ENCODE measurements at places on chromosomes 7 and 10. TPM values are rescaled to one million over a fixed set of nuclear protein-coding genes. Genes with fewer than 3 reads are reported as not detected.

DNA sequence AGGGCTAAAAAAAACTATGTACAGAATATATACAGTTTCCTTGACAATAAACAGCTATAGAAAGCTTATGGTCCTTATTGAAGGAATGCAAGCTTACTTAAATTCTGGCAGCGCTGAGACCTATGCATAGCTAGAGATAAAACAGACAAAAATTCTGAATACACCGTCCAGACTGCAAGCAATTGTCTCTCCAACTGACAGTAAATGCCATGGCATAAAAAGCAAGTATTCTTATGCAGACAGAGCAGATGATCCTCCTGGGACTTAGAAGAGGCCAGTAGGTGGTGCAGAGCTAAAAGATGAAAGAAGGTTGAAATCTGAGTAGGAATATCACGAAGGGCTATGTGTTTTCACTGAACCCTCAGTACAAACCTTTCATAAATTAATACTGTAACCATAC is 157.0 kb upstream of the CACNA2D1 start:
- no peak for DNase-seq

- DNase-seq, result no peak
Measured at GRCh38 chr10:60679388-60679990, 98.8 kb upstream of the CDK1 start.

DNA sequence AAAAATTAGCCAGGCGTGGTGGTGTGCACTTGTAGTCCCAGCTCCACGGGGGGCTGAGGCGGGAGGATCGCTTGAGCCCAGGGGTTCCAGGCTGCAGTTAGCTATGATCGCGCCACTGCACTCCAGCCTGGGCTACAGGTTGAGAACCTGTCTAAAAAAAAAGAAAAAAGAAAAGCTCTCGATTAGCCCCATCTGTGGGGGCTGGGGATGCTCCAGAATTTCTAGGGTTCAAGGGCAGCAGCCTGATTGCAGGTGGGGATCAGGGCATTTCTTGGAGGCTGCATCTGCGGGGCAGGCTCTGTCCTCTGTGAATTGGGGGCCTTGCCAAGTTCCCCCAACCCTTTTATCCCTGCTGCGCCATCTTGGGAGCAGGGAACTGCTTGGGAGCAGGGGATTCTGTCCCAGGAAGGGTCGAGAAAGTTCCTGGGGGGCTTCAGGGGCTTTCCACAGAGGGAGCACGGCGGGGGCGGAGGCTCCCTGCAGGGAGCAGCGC is 651 bp upstream of the ARPC1A start:
- no peak for DNase-seq

GRCh38 chr10:71317739-71318138 is 1.3 kb upstream of the SLC29A3 start:
- no peak for DNase-seq

DNA sequence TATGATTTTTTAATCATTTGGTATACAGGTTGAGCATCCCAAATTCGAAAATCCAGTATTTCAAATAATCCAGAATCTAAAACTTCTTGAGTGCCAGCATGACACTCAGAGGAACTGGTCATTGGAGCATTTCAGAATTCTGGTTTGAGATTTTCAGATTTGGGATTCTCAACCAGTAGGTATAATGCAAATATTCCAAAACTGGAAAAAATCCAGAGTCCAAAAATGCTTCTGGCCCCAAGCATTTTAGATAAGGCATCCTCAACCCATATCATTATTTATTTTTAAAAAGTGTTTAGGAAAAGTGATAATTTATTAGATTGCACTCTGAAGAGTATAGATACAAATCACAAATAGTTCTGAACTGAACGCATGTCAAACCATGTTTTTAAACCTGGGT is 120.7 kb downstream of the VPS50 start:
- no peak for DNase-seq

GRCh38 chr10:57849691-57850357 is 417.9 kb downstream of the IPMK start:
- no peak for DNase-seq

GRCh38 chr7:157522954-157523353 is 186.2 kb downstream of the DNAJB6 start:
- no peak for DNase-seq

DNA sequence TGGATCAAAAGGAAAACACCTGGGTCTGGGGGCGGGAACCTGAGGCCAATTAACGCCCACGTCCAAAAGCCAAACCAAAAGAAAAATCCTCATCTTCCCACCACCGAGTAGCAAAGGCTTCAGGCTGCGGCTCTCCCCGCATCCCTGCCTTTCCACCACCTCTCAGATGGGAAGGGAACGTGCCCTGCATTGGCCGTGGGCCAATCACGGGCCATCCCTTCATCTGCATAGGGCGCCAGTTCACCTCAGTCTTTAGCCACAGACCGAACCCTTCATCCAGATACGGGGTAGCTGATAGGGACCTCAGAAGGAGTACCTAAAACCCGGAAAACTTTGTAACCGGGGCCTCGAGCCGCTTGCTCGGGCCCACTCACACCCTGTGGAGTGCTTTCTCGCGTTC is 626 bp downstream of the PRPF18 start:
- no peak for DNase-seq

GRCh38 chr10:112332022-112332421 is 41.9 kb upstream of the ACSL5 start:
- DNase-seq, result no peak

DNA sequence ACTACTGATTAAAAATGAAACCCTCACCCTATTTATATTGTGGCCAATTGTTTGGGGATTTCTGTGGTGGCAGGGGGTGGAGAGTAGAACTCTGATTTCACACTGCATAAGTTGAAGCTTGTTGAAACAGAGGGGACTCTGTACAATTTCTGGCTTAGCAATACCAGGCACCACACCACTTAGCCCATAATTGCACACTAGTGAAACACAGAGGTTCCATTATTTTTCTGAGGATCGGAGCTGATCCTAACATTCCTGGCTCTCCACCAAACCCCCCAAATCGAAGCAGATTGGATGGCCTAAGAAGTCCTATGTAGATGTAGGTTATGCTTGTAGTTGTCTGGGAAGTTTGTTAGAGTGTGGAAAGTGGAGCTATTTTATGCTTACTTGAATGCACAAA is 47.0 kb downstream of the PTN start:
- no peak for DNase-seq

DNA sequence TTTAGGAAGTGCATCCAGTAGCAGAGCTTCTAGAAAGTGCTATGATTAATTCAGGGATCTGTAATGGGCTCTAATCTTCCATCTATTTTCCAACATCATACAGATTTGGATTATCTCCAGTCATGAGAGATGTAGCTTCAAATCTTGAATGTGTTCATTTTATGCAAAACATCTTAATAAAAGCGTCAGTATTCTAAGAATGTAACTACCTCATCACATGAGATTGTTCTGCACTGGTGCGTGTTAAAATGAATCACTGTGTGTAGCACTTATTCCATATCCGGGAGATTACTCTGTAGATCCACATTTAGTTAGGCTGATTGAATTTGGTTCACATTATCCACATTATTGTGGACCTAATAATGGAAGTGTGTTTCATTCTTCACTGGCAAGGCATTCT is 344.9 kb upstream of the CHRM2 start:
- no peak for DNase-seq

GRCh38 chr7:139585042-139585441 is 61.6 kb downstream of the CLEC2L start:
- DNase-seq, result no peak

DNA sequence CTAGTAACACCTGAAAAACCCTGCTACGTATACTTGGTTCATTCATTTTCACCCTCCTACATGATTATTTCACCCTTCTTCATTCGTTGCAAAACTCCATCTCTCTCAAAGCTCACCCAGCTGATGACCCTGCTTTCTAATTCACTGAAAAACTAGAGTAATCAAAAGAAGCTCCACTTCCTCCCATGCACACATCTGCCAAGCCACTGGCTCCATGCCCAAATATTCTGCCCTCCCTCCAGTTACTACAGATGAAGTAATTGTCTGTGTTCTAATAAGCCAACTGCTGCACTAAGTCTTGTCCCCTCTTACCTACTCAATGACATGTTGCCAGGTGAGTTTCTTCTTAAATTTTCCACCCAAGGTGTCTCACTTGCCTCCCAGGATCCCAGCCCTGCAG is 96.9 kb upstream of the CCDC71L start:
- no peak for DNase-seq

- no peak for DNase-seq
Measured at GRCh38 chr10:93865794-93866425, 27.9 kb upstream of the SLC35G1 start.

GRCh38 chr10:7956508-7956907 is 98.0 kb upstream of the GATA3 start:
- no peak for DNase-seq

DNA sequence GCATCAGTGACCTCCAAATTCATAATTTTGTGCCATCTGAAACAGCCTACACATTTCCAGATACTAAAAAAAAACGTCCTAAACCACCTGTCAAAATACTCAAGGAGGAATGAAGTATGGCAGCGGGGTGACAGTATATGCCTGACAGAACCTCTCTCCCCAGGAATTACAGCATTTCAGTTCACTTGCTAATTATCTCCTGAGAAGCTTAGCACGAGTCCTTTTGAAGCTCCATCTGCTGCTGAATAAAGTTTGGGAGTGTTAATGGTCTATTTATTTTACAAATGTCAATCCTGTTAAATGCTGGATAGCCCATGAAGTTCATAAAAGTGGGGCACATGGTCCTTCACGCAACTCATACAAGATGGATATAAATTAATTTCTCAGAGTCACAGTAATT is 29.4 kb upstream of the ANLN start:
- DNase-seq, result no peak

- no peak for DNase-seq
Measured at GRCh38 chr10:108358912-108359311, 1194.4 kb upstream of the SORCS1 start.

DNA sequence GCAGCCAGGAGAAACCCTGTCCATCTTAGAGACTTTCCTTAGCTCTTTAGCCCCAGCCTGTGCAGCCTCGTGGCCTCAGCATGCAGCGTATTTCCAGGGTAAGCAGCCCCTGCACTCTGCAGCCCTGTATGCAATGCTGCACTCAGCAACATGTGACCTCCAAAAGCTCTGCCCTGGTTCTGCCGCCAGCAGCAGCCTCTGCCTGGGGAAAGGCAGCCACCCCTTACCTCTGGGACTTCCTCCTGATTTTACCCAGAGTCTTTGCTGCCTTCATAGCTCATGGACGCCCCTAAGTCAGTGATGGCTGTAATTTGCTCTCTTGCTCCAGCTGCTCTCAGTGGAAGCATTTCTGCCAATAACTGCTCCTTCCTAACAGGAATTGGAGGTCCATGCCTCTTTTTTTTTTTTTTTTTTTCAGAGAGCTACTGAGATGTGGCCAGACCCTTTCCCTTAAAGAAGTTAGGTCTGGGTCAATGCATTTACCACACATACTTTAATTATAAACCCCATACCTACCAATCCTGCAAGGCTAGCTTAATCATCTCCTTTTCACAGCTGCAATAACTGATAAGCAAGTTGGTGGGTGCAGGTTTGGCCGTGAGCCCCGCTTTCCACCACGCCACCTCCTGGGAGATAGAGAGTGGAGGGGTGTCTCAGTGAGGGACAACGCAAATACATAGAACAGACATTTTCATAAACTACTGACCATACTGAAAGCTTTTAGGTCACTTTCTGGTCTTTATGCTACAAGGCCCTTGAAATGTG is 71.7 kb downstream of the RAMP3 start:
- DNase-seq, result no peak

- no peak for DNase-seq
Measured at GRCh38 chr7:128020159-128020558, 11.1 kb downstream of the LRRC4 start.

DNA sequence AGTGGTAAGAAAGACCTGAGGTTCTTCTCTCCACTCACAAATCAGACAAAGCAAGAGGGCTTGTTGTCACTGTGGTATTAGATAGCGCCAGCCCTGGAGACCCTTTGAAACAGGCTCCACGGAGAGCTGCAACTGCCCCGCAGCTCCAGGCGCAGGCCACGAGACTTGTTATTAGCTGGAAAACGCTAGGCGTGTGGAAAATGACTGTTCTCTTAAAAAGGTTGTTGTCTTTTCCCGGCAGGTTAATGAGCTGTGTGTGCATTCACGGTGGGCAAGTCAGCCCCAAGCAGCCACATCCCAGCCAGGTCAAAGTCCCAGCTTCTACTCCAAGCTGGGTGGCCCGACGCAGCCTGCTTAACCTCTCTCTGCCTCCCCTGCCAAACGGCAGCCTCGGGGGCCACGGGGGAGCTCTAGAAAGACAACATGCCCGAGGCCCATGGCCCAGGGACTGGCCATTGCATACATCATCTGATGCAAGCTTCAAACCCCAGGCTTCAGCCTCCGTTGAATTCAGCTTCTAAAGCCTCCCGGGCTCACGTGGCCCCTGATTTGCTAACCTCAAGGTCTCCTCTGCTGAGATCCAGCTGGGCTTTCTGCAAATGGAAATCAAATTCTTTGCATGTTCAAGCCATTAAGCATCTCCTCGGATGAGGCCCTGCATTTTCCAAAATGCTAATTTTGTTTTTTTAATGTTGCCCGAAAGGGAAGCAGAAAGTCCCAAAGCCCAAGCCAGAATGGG is 61.3 kb upstream of the DNAAF5 start:
- peak; percentile 62 for DNase-seq

GRCh38 chr10:26622891-26623290 is 74.6 kb upstream of the PDSS1 start:
- no peak for DNase-seq

GRCh38 chr7:81672872-81673271 is 97.0 kb downstream of the HGF start:
- DNase-seq, result no peak

The GPR37 gene
- total RNA-seq, result not detected

The ZPBP gene
- not detected for total RNA-seq

The PAPSS2 gene
- total RNA-seq, result 10.9 TPM

The SLC13A1 gene
- not detected for total RNA-seq

The PGAM2 gene
- total RNA-seq, result 948 TPM

The PPP1R9A gene
- total RNA-seq, result 24.6 TPM

The FAM25A gene
- total RNA-seq, result not detected

The DRGX gene
- total RNA-seq, result not detected

All from right cardiac atrium (tissue), 5 donors.